ENCODE measurements at places on chromosomes 2 and 18.
A peak's percentile ranks its signal among the peaks of the same experiment; 100 is the strongest.

DNA sequence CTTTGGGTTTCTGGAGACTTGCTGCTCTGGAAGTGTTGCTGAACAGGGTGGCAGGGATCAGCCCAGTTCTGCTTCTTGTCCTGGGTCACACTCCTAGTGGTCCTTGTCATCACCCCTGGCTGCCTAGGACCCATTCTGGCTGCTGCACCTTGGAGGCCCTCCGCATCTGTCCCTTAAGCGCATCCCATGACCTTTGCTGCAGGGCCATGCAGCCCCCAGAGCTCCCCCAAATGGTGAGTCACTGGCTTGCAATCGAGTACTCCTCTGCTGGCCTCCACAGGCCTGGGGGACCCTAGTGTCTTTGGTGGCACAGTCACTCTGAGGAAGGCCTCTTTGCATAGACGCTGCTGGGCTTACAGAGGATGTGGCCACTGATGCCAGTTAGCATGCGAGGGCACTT is 188.5 kb downstream of the ASB1 start:
- no peaks in the 10 kb centered on the region for H3K36me3 ChIP-seq
- H3K27me3 ChIP-seq, result peaks cover 8% of the 10 kb centered on the region
- H3K4me3 ChIP-seq, result no peak overlapping the region
- H3K4me1 ChIP-seq, result no peaks in the 10 kb centered on the region
- no peak overlapping the region for H3K27ac ChIP-seq
- no peak for DNase-seq

DNA sequence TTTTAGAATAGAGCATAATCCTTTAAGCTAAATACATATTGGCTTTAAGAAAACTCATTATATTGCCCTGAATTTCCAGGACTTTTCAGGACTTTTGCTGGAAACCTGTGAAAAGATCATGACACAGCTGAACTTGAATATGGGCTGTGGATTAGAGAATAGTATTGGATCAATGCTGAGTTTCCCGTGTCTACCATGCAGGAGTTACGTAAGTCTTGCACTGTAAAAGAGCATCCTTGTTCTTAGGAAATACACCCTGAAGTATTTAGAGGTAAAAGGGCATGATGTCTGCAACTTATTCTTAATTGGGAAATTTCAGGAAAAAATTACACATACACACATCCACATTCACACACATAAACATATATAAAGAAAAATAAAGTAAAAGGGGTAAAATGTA is 82.1 kb downstream of the ZFP36L2 start:
- no peak for DNase-seq
- H3K27me3 ChIP-seq, result no peaks in the 10 kb centered on the region
- no peak overlapping the region for H3K27ac ChIP-seq
- no peaks in the 10 kb centered on the region for H3K36me3 ChIP-seq
- peaks cover 26% of the 10 kb centered on the region for H3K4me1 ChIP-seq
- no peak overlapping the region for H3K4me3 ChIP-seq

- no peaks in the 10 kb centered on the region for H3K36me3 ChIP-seq
- no peak for DNase-seq
- H3K27ac ChIP-seq, result no peak overlapping the region
- no peaks in the 10 kb centered on the region for H3K4me1 ChIP-seq
These were observed 101.8 kb upstream of the AGAP1 start for GRCh38 chr2:235391921-235392615.

- peak overlapping the region; percentile 88 for H3K27ac ChIP-seq
- peaks cover 3% of the 10 kb centered on the region for H3K36me3 ChIP-seq
- no peaks in the 10 kb centered on the region for H3K27me3 ChIP-seq
- H3K4me1 ChIP-seq, result peaks cover 46% of the 10 kb centered on the region
These were observed 17.9 kb upstream of the SFXN5 start for GRCh38 chr2:73089270-73090030.

GRCh38 chr2:200431996-200432705 is 77.7 kb downstream of the KCTD18 start:
- no peaks in the 10 kb centered on the region for H3K27me3 ChIP-seq
- peaks cover 18% of the 10 kb centered on the region for H3K36me3 ChIP-seq
- DNase-seq, result no peak
- H3K4me1 ChIP-seq, result peaks cover 4% of the 10 kb centered on the region
- H3K4me3 ChIP-seq, result no peak overlapping the region
- no peak overlapping the region for H3K27ac ChIP-seq

- H3K27me3 ChIP-seq, result peaks cover 16% of the 10 kb centered on the region
- H3K36me3 ChIP-seq, result no peaks in the 10 kb centered on the region
- H3K4me3 ChIP-seq, result no peak overlapping the region
- no peak for DNase-seq
These were observed 314.8 kb upstream of the HS6ST1 start for GRCh38 chr2:128633501-128633900.

All from type B pancreatic cell (in vitro differentiated cells).